ENCODE measurements at places on chromosomes 5 and 9.

DNA sequence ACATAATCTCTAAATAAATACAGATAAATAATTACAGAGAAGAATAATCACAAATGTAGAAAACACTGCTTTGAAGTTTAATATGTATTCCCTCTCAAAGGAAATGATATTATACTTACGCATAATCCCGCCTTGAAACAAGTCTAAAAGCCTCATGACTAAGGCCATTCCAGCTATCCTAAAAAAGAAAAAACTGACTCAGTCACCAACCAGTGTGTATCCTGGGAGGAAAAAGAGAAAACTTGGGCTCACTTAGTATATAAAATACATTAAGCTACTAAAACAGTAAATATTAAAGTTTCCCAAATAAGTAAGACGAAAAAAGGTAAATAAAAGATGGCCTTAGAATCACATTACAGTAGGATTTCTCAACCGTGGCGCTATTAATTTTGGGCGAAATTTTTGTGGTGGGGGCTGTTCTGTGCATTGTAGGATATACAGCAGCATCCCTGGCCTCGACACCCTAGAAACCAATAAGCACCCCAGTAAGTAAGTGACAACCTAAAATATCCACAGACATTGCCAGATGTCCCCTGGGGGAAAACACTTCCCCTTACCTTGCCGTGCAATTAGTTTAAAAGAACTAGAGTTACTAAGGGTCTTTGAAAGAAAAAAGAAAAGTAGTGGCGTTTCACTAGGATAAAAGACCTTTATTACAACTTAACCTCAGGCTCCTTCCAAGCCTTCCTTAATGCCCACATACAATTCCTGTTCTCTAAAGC, 1.1 kb downstream of the HSPA9 start:
- no peak for DNase-seq

DNA sequence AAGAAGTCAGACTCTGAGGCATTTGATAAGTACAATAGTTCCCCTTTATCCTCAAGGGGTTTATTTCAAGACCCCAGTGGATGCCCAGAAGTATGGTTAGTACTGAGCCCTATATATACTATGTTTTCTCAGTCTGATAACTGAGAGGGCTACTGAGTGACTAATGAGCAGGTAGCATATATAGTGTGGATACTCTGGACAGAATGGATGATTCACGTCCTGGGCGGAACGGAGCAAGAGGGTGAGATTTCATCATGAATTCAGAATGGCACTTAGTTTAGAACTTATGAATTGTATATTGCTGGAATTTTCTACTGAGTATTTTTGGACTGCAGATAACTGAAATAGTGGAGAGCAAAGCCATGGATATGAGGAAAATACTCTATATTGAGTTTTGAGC, 457.6 kb downstream of the PLK2 start:
- DNase-seq = no peak

DNA sequence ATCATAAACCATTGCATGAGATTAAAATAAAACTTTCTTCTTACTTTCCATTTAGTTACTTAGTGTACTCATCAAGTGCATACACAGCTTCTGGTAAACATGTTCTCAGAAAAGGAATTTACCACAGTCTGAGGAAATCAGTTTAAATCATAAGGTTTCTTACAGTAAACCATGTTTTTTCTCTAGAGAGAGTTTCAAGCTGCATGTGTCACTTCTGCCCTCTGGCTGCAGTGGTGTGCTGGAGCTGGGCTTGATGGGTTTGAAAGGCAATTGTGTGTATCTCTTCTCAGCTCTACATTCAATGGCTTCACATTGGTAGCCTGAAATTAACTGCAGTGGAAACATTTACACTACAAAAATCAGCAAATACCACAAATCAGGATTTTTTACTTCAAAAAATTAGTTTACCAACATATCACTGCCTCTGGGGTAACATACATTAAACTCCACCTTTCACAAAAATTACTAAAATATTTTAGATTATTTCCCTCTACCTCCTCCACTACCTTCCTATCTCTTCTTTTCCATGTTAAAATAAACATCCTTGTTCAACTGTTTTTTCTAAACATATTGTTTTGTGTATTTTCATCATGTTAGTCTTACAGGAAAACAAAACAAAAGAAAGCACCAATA, 414.3 kb downstream of the ANXA1 start:
- no peak for DNase-seq

DNA sequence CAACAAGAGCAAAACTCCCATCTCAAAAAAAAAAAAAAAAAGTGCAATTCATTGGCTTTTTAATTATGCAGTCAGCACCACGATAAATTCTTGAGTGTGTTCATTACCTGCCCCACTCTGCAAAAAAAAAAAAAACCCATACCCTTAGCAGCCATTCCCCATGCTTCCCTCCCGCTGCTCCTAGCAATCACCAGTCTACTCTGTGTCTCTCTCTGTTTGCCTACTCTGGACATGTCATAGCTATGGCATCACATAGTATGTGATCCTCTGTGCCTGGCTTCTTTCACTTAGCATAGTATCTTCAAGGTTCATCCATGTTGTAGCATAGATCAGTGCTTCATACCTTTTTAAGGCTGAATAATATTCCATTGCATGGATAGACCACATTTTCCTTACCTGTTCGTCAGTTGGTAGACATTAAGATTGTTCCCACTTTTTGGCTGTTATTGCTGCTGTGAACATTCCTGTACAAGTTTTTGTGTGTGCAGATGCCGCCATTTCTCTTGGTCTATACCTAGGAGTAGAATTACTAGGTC, 7.0 kb upstream of the PRR7 start:
- DNase-seq = no peak

DNA sequence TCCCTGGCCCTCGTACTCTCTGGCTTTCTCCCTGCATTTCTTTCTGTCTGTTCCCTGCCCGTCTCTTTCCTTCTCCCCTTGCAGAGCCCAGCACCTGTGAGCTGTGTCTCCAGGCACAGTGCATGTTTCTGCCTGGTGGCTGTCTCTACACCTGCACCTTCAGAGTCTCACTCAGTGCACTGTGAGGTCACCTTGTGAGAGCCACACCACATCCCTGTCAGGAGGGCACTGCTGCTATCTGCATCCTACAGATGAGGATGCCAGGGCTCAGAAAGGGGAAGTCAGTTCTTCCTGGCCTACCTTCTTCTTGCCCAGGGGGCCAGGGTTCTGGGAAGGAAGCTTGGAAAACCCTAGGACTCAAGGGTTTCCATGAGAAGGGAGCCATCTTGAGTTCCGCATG, 69.7 kb upstream of the NEURL1B start:
- no peak for DNase-seq

DNA sequence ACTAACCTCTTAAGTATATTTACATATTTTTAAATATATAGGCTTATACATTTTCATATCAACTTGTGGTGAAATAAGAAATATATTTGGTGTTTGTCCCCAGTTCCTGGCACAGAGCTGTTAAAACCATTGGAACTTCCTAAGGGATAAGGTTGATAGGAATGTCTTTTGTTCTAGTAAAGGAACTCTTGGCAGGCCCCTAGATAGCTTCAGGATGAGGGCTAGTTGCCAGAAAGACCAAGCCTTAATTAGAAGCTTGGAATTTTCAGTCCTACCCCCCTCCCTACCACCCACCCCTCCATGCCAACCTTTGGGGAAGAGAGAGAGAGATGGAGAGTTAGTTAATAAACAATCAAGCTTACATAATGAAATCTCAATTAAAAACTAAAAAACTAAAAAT, 638.6 kb upstream of the ACO1 start:
- DNase-seq = no peak

- no peak for DNase-seq
Measured at GRCh38 chr9:135858491-135859185, 48.7 kb downstream of the CAMSAP1 start.

GRCh38 chr5:89036704-89037489, 153.9 kb upstream of the MEF2C start:
- DNase-seq = no peak

DNA sequence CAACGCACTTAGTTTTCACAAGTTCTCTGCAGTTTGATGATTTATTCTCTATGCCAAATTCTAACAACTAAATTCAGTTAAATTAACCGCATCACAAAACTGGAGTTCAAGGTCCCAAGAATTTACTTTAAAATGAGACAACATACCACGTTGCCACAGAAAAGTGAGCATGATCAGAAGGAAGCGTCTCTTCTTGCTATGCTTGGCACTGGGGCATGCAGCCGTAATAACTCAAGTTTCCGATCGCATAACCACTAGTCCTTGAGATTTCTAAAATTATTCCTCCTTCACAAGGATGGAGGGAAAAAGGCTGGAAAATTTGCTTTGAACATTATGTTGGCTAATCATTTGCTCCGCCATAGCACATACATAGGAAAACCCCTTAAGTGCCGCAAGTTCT, 13.9 kb downstream of the NFIB start:
- DNase-seq = no peak

DNA sequence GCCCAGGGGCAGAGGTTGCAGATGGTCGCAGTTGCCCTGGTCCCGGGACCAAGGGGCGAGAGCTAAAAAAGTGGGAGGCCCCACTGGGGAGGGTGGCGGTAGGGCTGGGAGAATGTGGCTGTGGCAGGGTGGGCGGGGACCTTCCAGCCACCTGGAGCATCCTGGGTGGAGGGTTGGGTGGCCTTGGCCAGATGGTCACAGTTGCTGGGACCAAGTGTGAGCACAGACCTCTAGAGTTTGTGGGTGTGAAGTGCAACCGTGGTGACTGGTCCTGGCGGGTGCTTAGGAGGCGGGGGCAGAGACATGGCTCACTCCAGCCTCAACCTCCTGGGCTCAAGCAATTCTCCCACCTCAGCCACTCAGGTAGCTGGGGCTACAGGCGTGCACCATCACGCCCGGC, 5.7 kb upstream of the TRAF2 start:
- DNase-seq = no peak

DNA sequence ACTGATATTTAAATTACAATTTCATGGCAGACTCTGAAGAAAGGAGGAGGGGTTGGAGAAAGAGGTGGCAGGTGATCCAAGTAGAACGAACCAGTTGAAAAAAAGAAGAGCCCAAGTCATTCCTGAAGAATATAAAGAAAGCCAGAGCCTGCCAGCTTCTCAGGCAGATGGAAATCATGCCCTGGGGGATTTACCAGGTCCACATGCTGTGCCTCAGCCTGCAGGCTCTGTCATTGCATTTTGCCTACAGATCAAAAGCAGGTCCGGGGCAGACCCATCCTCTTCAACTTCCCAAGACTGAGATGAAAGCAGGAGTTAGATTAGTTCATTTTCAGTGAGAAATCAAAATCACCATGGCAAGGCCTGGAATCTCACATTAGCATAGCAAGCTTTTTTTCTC, 48.5 kb downstream of the GDNF start:
- DNase-seq = no peak

All from GM19239 (cell line).